Stimulated activated CD4-positive, alpha-beta T cell treated with anti-CD3 and anti-CD28 coated beads, TNF-alpha, amount 100 ng/mL, for 1 hour (primary cell): ENCODE measurements at places on chromosomes 3 and 15.

GRCh38 chr3:124257336-124257864, 265.5 kb upstream of the ROPN1 start:
- DNase-seq, result no peak

DNA sequence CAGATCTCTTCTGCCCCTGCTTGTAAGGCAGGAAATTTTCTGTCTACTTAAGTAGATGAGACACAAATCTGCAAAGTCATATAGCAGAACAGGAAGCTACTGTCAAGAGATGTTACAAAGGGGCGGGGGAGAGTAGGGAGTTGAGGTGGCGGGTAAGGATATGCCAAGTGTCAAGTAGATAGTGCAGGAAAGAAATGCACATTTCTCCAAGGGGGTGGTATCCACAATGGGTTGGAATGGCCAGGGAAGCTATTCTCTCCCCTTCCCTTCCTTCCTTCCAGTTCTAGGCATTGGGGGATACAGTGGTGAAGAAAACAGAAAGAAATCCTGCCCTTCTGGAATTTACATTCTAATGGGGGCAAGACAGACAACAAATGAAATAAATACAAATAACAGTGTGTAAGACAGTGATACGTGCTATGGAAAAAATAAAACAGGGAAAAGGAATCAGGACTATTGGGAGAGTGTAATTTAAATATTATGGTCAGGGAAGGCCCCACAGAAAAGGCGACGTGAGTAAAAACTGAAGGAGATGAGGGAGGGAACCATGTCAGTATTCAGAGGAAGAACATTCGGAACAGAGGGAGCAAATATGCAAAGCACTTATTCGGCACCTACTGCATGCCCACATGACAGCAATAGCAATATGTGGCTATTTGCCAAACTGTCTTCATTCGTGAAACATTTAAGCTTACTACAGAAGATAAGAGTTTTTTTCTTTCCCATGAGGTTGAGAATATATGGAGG, 42.8 kb upstream of the RNU6-1 start:
- DNase-seq, result no peak

DNA sequence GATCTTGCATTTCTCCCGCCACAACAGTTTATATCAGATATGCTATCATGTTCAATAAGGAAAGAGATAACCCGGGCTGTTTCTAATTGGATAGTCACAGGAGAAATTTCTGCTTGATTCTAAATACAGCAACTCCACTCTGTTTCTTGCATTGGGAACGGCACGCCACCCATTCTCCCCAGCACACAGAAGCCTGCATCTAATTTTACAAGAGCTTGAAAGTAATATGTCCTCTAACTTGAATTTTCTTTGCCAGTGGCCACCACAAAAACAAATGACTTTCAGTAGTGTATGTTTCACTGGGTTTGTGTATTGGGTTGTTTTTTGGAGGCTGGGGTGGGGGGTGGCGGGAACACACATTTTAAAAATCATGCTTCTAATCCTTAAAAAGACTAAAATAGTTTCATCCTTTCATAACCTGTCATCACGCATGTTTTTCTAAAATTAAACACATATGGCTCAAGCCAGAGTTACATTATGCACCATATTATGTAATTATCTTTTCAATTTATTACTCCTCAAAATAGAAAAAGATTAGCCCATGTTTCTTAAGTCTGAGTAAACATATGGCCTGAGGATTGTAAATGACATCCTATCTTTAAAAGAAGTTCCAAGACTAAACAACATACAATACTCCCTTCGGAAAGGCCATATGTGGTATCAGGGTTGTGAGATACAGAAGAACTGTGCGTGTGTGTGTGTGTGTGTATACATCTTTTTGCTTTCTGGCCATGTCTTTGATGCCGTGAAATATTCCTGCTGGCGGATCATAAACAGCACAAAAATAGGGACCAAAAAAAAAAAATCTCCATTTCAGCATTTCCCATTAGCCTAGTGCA, 176.3 kb downstream of the FOXP1 start:
- no peak for DNase-seq

GRCh38 chr3:119774444-119774843, 7.5 kb upstream of the NR1I2 start:
- no peak for DNase-seq

- no peak for DNase-seq
These were observed 127.4 kb upstream of the ADAMTS9 start for GRCh38 chr3:64815195-64815631.

GRCh38 chr15:84953136-84953535, 28.5 kb upstream of the PDE8A start:
- no peak for DNase-seq

GRCh38 chr3:15522016-15522415, 510 bp upstream of the COLQ start:
- DNase-seq, result no peak

DNA sequence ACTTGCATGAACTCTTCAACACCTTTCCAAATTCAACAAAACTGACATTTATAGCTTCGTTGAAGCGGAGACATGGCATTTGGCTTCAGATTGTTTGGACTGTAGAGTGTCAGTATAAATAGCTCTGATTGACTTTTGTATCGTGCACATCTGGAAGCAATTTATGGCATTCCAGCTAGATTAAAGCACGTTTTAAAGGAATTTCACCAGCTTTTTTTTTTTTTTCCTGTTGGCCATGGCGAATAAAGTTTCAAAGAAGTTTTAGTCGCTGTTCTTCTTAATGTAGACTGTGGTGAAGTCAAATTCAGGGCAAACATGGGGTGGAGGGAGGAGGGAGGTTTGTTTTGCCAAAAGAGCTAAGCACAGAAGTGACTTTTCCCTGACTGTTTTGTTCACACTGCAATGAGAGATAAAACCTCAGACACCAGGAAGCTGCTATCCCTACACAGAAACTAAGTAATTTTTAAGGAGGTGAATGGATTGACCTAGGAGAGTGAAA, 391.0 kb upstream of the RARB start:
- DNase-seq, result no peak

DNA sequence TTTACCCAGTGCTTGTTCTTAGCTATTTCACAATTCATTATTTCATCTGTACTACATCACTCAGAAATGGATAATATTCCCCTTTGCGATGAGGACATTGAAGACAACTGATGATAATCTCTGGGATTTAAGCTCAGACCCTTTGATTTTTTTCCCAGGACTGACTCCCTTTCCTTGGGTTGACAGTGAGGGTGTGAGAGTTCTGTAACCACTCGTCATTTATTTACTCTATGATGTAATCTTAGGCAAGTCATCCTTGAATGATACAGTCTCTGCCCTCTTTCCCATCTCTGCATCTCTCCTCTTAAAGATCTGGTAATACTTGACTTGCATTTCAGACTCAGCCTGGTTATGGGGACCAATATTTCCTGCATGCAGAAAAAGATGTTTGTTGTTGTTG, 1041.7 kb downstream of the AGBL1 start:
- DNase-seq, result no peak

- DNase-seq, result no peak
These were observed 403.5 kb downstream of the DIPK2A start for GRCh38 chr3:144375088-144375487.

DNA sequence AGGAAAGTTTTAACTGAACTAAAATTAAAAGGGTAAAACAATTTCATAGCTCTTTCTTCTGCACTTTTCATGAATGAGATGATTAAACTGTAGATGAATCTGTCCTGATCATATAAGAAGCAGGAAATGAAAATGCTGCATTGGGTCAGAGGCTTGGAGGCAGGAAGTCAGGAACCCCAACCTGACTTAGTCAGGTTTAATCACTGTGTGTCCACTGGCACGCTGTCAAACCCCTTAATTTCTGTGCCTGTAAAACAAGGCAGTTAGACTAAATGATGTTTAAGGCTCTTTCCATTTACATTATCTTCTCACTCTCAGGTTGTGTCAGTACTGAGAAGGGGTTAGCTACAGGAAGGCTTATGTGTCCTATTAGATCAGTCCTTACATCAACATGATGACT, 193.3 kb upstream of the TTC14 start:
- no peak for DNase-seq

GRCh38 chr15:56931639-56932508, 13.4 kb downstream of the TCF12 start:
- DNase-seq, result no peak

GRCh38 chr15:84819791-84820190, 2.6 kb downstream of the ALPK3 start:
- DNase-seq, result no peak

DNA sequence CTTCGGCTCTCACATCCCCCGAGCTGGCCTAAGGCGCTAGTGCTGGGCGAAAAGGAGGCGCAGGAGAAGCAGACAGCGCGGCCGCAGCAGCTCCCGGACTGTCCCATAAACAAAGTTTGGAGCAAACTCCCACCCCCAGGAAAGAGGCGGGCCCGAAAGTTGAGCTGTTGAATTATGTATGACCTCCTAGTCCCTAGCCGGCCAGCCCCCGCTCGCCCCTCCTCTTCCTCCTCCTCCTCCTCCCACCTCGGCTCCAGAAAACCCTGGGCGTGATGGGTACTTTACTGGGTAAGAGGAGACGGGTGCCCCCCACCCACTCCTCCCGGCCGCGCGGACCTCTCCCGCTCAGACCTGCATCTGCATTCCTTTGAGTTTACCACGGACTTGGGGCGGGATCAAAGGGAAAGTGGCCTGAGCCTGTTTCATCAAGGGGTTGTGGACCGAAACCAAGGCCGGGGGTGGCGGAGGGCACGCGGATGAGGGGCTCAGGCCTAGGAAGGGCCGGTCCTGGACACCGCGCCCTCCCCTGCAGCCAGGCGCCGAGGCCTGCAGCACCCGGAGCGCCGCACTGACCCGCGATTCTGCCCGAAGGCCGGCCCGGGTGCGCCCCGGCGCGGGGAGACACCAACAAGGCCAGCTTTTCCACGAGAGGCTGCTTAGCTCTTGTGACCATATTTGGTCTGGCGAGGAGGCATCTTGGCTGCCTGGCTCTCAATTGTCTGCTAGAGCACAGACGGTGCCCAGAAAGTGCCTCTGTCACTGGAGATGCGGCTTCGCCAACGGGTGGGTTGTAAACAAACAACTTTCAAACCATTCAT, at the start of gene WWTR1:
TSS of gene WWTR1 (minus strand) at position 100 of the 818 bp plus-strand sequence. CDS start 719 bp downstream, outside the sequence.
- DNase-seq, result no peak

- no peak for DNase-seq
These were observed 5.2 kb upstream of the PRKCD start for GRCh38 chr3:53155760-53156159.

DNA sequence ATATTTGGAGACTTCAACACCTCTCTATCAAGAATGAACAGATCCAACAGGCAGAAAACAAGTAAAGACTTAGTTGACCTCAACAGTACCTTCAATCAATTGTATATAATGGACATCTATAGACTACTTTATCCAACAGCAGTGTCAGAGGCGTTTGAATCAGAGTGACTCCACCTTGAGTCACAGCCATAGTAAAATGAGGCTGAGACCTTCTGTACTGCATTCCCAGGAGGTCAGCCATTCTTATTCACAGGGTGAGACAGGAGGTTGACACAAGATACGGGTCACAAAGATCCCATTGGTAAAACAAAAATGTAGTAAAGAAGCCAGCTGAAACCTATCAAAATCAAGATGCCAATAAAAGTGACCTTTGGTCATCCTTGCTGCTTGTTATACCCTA, 299.8 kb downstream of the CNTN3 start:
- DNase-seq, result no peak

GRCh38 chr3:160929595-160929994, 173.6 kb downstream of the PPM1L start:
- no peak for DNase-seq
